ENCODE measurements at places on chromosomes 3 and 15.

GRCh38 chr15:76064375-76064774, 4.6 kb downstream of the TMEM266 start:
- DNase-seq: no peak

DNA sequence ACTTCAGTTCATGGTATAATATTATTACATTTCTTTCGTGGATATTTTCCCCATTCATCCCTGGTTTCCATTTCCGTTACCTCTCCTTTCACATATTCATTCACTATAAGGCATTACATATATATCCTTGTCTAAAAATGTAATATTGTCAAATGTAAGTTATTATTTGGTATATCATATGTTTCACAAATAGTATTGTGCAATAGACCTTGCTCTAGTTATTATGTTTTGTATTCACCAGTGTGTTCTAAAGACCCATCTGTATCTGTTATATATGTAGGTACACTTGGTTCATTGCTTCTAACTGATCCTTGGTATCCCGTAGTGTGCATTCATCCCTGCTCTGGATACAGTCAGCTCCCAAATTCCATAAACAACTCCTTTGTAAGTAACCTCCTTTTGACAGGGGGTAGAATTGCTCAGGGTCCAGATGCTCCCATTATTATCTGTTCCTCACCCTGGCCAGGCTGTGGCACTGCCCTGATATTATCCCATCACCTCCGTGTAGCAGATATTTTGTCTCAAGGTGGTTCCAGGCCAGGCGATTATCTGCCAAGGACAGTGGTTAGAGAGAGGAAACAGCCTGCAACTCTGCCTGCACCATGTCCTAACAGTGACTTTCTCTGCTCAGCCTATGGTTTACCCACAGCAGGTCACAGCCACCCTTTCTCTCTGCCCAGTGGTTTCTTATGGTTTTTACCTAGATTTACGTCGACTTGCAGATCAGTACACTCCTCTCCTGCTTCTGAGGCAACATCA, 29.2 kb downstream of the PAQR9 start:
- DNase-seq: no peak

DNA sequence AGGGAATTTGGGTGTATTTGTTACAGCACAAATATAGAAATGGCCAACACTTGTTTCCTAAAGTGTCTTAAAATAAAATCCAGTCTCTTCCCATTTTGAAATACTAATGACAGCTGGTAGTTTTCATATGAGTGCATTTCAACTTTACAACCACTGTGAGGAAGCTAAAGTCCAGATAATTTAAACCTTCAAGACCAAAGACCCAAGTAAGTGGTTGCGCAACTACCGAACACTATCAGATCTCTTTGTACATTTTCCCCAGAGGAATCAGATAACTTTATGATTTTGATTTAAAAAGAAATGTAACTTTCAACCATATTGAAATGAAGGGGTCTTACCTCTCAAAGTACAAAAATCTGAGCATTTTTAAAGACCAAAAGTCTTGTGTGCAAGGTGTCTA, 14.3 kb downstream of the BCL2L10 start:
- peak; percentile 22 for DNase-seq

DNA sequence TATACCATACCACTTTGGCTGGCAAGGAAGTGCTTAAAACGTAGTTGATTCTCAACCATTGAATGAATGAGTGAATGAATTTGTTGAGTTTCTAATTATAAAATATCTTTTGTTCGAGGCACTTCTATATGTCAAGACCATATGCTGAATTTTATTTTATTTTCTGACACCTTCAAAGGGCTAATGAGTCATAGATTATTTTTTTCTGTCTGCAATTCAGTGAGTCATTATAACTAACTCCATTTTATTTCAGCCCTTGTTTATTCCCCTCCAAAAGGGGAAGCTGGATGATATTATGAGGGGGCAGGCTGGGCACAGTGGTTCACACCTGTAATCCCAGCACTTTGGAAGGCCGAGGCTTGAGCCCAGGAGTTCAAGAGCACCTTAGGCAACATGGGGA, 142.4 kb downstream of the P2RY1 start:
- DNase-seq: no peak

- DNase-seq: peak; percentile 23
These were observed at the start of gene C3orf70 for GRCh38 chr3:185152410-185153170. Gene C3orf70, minus strand, starts transcription at chr3:185153060. Its CDS starts 237 bp downstream, at chr3:185152823.

DNA sequence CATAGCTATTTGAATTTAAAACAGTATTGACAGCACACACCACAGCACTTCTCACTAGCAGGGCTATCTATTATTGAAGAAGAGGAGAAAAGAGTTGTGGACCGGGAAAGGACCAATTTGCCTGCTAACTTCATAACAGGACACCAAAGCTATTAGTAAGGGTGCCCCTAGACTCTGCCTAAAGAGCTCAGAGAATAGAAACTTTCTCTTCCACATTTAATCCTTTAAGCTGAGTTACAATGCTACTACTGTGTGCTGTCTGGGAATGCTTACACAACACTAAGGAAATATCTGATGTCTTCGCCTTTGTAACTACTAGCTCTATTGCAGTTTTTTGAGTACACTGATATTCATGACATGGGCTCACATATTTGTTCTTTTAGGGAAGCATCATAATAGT, 13.5 kb upstream of the AADAC start:
- no peak for DNase-seq

DNA sequence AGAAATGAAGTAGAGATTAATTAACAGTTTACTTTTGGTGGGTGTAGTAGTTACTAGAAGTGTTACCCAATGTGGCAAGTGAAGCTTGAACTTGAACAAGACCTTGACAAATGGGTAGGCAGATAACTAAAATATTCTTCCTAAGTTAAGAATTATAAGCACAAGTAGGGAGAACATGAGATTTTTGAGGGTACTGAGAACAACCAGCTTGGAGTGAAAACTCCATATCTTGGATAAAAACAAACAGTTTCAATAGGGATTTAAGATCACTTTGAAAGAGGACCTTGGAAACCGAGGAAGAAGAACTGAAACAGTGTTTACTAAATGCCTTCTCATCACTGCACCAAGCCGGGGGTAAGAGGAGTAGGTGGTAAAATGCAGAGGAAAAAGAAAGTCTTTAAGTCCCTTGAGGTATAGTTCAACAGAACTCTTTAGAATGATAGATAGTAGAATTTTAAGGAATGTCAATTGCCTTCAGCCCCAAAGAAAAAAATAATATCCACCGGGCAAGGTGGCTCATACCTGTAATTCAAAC, 496.7 kb downstream of the NAALADL2 start:
- DNase-seq: no peak

GRCh38 chr3:126451511-126451910, 24.2 kb downstream of the ZXDC start:
- no peak for DNase-seq

GRCh38 chr3:55482496-55483195, 4.5 kb downstream of the WNT5A start:
- no peak for DNase-seq

- no peak for DNase-seq
These were observed 1.7 kb upstream of the HDGFL3 start for GRCh38 chr15:83209333-83209732.

DNA sequence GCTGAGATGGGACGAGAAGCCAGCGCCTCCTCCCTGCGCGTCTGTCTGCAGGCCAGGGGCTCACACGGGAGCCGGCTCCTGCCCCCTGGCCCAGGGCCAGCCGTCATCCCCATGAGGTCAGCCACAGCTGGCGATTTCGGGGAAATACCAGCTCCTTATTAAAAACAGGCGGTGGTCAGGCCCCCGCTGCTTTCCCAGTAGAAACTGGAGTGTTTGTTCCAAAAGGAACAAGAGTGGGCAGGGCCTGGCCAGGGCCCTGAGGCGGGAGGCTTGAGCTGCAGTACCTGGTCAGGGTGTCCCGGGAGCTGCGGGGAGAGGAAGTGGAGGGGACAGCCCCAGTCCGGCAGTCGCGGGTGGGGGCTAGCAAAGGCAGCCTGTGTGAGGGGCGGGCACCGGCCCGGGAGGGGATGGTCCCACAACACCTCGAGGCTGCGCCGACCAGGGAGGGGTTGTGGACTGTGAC, 17.8 kb downstream of the MYL3 start:
- peak; percentile 27 for DNase-seq

GRCh38 chr3:195591852-195592251, 8.1 kb upstream of the APOD start:
- no peak for DNase-seq

DNA sequence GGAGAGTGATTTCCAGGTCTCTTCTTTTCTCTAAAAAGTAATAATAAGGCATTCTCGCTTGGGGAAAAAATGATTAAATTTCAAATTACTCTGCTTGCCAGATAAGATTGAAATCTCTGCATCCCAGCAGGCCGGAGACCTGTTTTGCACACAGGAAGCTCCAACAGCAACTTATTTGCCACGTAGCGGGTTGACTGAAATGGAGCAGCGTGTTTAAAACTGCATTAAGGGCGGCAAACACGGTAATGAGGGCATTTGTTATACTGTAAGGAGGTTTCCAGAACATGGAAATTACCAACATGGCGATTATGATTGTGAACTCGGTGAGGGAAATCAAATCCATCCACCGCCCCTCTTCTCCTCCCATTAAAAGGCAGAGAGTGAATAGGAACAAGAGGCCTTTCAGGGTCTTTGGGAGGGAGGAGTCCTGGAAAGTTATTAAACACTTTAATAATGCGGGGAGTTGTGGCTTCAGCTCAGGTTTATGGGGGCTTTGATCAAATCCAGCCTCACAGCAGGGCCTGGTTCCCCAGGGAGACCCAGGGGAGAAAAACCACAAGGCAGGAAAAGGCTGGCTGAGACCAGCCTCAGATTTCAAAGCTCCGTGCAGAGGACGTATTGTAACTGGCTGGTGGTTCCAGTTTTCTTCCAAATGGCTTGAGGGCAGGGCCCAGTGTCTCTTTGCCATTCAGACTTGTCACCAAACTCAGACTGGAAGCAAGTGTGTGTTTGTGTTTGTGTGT, 242.3 kb downstream of the TLE3 start:
- no peak for DNase-seq

- no peak for DNase-seq
These were observed 20.5 kb downstream of the BOC start for GRCh38 chr3:113231827-113232253.

DNA sequence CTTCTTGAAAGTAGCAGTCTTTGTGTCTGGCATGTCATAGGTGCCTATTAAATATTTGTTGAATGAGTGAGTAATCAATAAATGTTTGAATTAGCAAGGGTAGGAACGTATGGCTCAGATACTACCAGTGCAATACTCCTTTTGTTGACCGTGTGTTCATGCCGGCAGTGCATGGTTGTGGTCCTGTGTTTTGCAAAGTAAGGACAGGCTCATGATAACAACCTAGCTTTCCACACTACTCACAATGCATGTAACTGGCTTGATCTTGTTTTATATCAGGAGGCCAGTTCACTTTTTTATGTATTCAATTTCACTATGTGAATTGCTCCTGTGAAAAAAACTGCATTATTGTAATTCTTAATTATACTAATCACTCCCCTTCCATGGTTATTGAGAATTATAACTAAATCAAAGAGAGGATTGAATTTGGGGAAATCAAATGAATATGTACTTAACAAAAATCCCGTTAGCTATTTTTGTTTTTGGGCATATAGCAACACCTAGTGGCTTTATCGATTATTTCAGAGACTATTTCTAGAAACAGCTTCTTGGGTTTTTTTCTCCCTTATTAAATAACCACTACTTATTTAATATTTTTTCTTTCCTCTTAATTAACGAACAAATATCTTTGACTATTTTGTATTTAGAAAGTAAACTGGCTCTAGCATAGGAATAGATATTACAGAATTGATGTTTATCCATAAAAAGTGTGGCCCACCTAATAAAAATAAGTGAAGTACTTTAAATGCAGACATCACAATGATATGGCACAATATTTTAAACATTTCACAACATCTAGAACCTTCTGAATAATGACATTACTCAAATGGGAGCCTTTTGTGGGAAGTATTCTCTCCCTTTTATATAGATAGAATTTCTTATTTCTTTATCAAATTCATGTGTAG, 218.5 kb downstream of the BBX start:
- DNase-seq: peak; percentile 42

GRCh38 chr3:16290007-16290826, 25.2 kb downstream of the OXNAD1 start:
- peak; percentile 62 for DNase-seq

GRCh38 chr3:54845551-54845950, 82.3 kb downstream of the LRTM1 start:
- no peak for DNase-seq

DNA sequence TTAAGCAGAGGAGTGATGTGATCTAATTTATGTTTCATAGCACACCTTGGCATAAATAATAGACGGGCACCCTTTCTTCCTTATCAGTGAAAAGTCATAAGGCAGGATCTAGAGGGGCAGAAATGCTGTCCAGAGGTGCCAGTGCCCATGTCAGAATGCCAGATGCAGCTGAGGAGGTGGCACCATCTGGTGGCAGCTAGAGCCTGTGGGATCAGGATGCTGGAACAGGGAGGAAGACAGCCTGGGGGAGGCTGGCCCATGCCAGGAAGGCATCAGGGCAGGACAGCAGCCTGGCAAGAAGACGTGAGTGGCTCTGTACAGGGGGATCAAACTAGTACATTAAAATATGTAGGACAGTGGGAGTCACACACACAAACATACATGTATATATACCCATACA, 16.5 kb downstream of the MYH15 start:
- no peak for DNase-seq

- DNase-seq: no peak
These were observed 30.8 kb downstream of the SRP14 start for GRCh38 chr15:40008061-40008765.

DNA sequence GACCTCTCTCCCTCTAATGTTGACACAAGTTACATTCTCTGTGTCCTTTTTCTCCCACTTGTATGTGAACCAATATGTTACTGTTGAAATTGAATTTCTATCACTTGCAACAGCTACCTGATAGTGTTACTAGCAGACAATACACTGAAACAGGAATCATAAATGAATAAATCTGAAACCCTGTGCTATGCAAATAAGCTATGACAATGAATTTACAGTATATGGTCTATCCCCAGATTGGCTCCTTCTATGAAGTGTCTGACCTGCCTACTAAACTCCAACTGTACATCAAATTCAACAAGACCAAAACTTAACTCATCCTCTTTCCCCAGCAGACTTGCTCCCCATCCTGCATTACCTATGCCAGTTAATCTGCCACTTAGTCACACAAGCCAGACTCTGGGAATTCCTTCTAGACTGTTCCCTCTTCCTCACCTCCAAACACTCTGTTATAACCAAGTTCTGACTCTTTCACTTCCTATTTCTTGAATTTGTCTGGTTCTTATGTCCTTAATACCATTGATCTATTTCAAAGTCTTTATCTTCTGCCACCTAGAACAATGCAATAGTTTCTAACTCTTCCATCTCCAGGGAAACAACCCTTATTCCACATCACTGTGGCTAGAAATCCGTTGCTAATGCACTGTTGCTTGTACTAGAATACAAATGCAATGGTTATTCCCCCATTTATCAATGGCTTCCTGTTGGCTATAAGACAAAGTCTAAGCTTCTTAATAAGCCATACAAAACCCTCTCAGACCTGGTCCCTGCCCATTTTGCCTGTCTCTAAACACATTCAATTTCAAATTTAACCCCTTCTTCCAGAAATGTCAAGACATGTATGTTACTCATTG, 13.4 kb upstream of the ZNF639 start:
- no peak for DNase-seq

- DNase-seq: peak; percentile 25
These were observed 3.4 kb upstream of the KNL1 start for GRCh38 chr15:40590667-40591050.

- peak; percentile 32 for DNase-seq
These were observed 39.2 kb upstream of the BCL2A1 start for GRCh38 chr15:80010131-80010673.
